ENCODE measurements at places on chromosomes 3 and 15. TPM values are rescaled to one million over a fixed set of nuclear protein-coding genes. Genes with fewer than 3 reads are reported as not detected.
A peak's percentile ranks its signal among the peaks of the same experiment; 100 is the strongest.

Gene ADGRG7
- total RNA-seq = not detected

DNA sequence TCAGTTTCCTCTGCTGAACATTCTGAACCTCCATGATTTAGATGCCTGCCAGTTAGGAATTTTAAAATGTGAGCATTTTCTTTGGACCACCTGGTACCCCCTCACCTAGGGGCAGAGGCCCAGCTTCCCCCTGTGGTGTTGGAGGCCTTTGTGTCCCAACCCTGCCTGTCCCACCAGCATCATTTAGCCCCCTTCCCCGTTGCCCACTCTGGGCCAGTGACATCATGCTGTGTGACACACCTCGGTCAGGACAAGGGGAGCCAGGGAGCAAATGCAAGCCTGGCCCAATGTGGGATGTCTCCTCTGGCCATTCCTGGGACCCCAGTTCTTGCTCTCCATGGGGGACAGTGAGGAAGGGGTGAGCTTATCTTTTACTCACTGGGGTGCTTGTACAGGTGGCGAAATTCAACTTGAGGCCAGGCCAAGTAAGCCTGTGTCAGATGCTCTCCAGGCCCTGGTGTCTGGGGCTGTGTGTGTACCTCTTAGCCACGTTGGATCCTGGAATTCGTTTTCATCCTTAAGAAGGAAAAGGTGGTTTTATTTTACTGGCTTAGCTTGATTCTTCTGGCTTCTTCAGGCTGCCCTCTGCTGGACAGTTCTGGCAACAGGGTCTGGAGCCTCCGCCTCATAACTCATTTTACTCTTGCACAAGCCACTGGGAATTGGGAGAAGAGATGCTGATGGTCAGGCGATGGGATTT lies 49.7 kb upstream of the MYZAP start:
- DNase-seq = peak; percentile 37

GRCh38 chr3:109640146-109640652 lies 302.9 kb upstream of the DPPA4 start:
- DNase-seq = no peak

- no peak for DNase-seq
Measured at GRCh38 chr15:29795610-29796009, 26.7 kb downstream of the TJP1 start.

Gene CCDC9B
- total RNA-seq = 4.7 TPM

- no peak for DNase-seq
Measured at GRCh38 chr3:7977245-7978086, 524.2 kb upstream of the LMCD1 start.

- no peak for DNase-seq
Measured at GRCh38 chr15:97235611-97235985, 724.9 kb upstream of the ARRDC4 start.

All from natural killer cell (primary cell).